Right ventricle myocardium inferior (tissue), 1 donor: ENCODE measurements at places on chromosomes 7 and 10. TPM values are rescaled to one million over a fixed set of nuclear protein-coding genes. Genes with fewer than 3 reads are reported as not detected.
A peak's percentile ranks its signal among the peaks of the same experiment; 100 is the strongest.

- no peak for DNase-seq
Measured at GRCh38 chr7:113338071-113338696, 219.8 kb upstream of the SMIM30 start.

DNA sequence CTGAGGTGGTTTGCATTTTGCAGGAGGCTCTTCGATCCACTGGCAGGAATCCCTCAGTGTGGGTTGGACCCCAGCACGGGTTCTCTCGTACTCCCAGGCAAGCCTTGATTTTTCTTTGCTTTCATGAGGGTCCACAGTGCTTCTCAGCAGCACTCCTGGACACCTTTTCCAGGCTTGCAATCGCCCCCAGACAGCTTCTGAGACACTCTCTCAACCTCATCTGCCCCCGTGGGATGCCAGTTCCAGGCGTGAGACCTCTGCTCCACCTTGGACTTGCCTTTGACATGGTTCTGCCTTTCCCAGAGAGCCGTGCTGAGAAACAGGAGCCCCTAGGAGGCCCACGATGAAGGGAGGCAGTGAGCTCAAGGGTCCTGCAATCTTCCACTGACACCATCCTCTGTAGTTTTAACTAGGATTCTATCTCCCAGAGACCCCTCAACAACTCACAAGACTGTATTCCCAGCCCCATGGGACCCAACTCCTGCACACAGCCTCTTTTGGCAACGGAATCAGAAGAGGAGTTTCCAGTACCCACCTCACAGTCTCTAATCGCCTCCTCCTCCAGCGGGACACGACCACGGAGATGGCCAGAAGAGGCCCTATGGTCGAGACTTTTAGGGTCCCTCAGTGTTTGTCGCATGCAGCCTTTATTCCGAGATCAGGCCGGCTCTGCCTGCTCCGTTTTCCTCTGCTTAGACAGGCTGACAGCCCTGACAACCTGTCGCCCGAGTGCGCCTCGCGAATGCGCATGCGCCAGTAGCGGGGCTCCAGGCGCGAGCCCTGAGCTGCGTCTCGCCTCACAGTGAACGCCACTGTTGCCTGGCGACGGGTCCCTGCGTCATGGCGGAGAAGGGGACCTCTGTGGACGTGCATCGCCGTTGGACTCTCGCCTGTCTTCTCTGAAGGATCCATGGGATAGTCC lies 26.0 kb upstream of the ZNF273 start:
- DNase-seq, result no peak

- DNase-seq, result no peak
Measured at GRCh38 chr10:34726862-34727261, 88.2 kb downstream of the PARD3 start.

DNA sequence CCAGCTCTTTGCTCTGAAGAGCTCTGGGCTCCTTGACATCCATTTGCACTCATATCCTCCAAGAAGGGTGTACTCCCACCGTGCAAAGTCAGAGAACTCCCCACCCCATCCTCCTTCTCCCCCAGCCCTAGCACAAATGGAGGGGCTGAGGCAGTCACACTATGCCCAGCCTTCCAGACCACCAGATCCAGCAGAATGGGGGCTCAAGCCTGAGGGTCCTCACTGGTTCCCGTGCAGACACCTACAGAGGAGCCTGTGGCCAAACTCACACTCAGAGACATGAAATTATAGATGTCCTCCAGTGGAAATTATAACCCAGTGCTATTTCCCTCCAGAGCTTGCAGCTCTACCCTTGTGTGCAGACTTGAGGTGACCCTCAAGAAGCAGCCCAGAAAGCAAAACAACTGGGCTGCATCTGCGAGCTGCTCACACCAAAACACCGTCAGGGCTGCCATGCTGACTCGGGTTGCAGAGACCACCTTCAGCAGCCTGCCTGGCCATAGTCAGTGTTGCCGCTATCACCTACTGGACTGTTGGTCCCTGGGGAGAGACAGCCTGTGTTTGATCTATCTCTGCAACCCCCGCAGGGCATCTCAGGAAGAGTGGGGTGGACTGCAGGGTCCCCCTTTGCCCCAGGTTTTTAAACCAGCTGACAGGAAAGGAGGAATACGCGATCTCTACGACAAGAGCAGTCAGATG lies 7.4 kb downstream of the ZNF488 start:
- DNase-seq, result no peak

DNA sequence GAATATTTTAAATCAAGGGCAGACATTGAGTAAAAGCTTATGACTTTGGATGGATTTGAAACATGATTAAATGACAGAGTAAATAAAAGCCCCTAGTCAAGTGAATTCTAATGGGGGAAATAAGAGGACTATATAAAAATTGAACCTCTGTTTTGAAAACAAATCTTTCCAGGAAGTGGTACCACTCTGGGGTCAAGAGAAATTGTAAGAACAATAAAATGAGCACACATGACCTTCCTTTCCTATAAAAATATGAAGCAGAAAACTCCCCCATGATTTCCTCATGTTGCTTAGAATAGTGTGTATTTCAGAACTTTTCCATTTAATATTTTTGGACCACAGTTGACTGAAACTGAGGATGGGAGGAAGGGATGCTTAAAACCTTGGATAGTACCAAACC lies 12.3 kb upstream of the CLDN12 start:
- DNase-seq, result no peak

- DNase-seq, result no peak
Measured at GRCh38 chr7:27091105-27091504, 4.7 kb downstream of the HOXA1 start.

DNA sequence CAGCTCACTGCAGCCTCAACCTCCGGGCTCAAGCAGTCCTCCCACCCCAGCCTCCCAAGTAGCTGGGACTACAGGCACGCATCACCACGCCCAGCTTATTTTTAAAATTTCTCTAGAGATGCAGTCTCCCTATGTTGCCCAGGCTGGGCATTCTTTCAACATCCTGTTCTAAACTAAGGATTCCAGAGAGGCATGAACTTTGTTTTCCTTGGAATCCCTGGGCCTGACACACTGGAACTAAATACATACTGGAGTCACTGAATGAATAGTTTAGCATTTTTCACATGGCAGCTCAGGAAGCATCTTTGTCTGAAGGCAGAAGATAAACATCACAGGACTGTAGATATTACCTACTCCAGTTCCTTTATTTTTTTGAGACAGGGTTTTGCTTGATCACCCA lies 108.7 kb downstream of the ITIH5 start:
- DNase-seq, result no peak

GRCh38 chr10:34176351-34176750 lies 638.7 kb downstream of the PARD3 start:
- no peak for DNase-seq

DNA sequence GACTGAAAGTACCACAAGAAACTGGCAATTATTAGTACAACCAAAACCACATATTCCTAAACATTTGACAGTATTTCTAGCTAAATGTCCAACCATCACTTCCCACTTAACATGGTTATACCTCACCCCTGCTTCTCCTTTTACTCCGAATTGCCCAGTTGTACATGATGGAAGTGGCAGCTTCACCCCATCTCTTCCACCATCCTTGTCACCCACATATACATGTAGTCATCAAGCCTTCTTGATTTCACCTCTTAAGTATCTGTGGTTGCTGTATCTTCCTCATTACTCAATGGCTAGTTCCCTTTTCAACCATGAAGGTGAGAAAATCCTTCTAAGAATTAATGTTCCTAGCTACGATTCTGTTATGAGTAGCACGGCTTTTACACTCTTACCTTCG lies 388.2 kb downstream of the CALN1 start:
- DNase-seq, result no peak

GRCh38 chr10:44293842-44294241 lies 91.1 kb downstream of the CXCL12 start:
- DNase-seq, result peak; percentile 72

DNA sequence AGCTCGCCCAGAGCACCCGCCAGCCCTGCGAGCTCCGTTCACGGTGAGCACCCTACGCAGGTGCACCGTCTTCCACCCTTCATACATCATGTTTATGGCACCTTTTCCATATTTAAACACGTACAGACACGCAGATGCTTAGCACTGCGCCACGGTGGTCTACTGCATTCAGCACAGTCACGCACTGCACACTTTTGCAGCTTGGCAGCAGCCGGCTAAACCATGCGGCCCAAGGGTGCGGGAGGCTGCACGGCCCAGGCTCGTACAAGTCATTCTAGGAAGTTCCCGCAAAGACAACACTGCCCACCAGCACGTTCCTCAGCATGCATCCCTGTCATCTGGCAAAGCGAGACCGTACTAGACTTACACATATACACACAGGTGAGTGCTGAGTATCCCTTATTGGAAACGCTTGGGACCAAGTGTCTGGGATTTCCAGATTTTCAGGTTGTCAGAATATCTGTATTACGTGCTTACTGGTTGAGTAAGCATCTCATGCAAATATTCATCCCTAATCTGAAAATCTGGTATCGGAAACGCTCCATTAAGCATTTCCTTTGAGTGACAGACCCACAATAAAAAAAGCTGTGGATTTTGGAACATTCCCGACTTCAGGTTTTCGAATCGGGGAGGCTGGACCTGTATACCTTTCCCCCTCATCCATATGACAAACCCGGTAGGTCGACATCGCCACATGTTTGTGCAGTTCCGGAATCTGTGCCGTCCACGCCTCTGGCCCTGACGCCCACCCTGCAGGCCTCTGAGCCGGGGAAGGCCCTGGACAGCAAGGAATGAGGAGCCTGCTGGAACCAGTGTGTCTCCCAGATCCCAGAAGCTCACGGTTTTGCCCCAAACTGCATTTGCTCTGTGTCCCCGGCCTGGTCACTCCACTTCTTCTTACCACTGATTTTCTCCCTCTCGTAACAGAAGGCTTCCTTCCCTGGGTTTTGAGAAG lies 222.2 kb downstream of the ELFN1 start:
- peak; percentile 61 for DNase-seq

DNA sequence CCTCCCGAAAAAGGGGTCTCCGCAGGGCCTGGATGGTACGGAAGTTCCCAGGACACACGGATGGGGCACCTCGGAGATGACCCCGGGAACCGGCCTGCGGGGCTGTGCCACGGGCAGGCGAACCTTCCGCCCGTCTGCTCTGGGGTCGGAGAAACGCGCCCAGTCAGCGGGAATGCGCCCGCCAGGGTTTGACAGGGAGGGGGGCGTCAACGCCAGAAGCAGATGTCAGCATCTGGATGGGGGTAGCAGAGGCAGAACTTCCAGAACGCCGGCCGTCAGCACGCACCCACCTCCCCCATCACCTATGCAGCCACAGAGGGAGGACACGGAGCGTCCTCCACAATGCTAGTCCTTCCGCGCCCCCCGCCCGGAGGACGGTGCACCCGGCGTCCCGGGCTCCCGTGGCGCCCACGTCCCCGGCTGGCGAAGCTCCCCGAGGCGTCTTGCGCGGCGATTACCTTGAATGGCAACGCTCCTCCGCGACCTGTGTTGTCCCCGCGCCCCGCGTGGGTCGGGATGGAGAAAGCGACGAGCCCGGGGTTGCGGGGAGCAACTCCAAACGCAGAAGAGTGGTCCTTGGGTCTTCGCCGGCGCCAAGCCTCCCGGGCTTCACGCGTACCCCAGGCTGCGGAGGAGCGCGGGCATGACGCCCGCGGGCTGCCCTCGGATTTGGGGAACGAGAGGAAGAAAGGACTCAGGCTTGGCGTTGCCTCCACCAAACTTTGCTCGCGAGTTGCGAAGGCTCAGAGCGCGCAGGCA lies 561 bp downstream of the FGFR2 start:
- DNase-seq, result no peak

DNA sequence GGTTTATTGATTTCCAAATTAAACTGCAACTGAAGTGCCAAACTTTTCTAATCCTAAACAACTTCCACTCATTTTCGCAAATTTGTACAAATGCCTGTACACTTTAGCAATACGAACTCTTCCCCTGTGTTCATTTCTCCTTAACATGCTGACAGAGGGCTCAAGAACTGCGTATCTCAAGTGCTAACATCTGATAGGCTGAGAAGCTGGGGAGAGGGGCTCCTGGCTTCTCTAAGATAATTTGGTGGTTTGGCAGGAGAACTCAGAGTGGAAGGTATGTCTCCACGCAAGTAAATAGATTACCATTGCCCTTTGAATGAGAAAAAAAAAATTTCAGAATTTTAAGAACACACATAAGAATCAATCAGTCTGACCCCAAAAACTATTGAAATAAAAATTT lies 53.3 kb upstream of the ANLN start:
- no peak for DNase-seq

GRCh38 chr7:121831351-121831750 lies 41.6 kb upstream of the PTPRZ1 start:
- DNase-seq, result no peak

DNA sequence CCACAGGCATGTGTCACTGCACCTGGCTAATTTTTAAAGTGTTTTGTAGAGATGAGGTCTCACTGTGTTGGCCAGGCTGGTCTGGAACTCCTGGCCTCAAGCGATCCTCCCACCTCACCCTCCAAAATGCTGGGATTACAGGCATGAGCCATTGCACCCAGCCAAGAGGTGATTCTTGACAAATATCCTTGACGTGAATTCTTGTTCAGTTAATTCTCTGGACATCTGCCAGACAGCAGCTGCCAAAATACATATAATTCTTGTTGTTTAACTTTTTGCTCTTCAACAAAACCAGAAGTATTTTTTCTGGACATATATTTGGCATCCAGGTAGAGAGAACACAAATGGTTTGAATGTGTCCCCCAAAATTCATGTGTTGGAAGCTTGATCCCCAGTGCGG lies 3.2 kb downstream of the ACADSB start:
- DNase-seq, result no peak

DNA sequence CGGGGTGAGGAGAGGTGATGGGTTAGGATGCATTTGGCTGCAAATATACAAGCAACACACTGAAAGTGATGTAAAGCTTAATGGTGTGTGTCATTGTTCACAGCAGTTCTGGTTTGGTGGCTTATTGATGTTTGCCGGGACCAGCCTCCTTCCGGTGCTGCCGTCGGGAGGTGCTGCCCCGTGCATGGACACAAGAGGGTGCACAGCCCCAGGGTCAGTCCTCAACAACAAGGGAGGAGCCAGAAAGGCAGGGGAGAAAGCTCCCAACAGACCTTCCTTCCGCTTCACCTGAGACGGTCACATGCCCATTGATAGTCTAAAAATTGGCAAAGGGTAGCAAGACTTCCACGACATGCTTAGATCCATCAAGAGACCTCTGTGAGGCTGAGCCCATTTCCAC lies 9.5 kb downstream of the RNF32 start:
- no peak for DNase-seq

GRCh38 chr10:108783897-108784296 lies 1139.4 kb downstream of the XPNPEP1 start:
- DNase-seq, result no peak

- no peak for DNase-seq
Measured at GRCh38 chr7:46969303-46970130, 612.4 kb downstream of the TNS3 start.

DNA sequence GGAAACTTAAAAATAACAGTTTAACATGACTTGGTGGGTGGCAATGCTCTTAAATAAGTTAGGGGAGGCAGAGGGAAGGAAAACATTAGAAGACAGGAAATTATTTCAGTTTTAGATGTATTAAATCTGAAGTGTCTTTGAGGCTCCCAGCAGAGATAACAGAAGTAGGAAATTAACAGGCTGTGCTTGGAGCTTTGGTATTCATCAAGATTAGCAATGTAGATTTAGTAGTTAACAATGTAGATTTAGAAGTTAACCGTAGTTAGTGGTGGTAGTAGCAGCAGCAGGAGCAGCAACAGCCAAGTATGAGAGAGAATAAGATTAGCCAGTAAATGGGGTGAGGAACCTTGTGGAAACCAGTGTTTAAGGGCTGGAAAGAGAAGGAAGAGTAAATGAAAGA lies 48.7 kb upstream of the UBN2 start:
- DNase-seq, result no peak

CEP41 gene
- total RNA-seq, result 3.8 TPM

MYH16 gene
- total RNA-seq, result not detected

CFAP58 gene
- total RNA-seq, result 1.1 TPM

HOXA6 gene
- total RNA-seq, result not detected

SLC26A3 gene
- total RNA-seq, result not detected
